Activated CD8-positive, alpha-beta memory T cell treated with anti-CD3 and anti-CD28 coated beads for 1 hour (primary cell): ENCODE measurements at places on chromosomes 5 and 9.
A peak's percentile ranks its signal among the peaks of the same experiment; 100 is the strongest.

GRCh38 chr5:137234973-137235943 is 263.9 kb downstream of the SPOCK1 start:
- no peak for DNase-seq

DNA sequence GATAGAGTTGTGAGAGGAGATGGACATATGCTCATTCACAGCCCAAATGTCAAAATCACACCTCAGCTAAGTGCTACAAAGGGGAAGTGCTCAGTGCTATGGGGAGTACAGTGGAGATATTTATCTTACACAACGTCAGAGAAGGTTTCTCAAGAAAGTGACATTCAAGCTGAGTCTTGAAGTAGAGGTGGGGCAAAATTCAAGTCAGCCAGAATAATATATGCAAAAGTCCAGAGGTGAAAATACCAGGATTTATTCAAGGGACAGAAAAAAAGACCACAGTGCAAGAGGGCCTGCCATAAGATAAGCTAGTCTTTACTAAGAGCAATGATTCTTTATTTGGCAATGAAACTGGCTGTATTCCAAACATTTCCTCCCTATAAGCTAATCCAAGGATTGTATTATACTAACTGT is 327.8 kb upstream of the PIK3R1 start:
- no peak for DNase-seq

DNA sequence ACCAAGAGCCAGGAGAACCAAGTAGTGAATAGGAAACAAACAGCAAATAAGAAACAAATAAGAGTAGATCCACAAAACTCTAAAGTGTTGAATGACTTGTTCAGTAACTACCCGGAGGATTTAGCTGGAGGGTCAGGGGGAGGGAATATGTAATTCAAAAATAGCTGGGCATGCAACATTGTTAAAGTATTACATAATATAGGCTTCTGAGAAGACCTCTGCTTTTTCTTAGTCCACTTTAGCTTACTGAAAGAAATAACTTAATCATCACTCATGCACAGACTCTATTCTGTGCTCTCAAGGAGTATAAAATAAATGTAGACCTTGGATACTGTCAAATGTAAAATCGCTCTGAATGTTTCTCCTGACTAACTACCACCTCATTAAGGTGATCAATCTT is 183.2 kb upstream of the POU5F2 start:
- no peak for DNase-seq

DNA sequence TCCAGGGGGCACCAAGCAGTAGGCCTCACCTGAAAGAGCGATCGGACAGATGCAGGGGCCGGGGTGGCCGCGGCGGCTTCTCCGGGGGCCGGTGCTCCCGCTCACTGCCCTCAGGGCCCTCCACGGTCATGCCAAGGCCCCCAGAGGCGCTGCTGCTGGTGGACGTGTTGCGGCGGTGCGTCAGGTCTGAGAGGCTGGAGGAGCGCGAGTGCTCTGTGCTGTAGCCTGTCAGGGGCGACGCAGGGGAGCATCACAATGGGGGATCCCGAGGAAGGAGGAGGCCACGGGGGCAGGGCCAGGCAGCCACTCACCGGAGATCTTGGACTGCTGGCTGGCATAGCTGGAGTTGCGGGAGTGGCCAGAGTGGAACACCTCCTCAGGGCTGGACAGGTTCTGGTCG is 7.7 kb upstream of the DPM2 start:
- no peak for DNase-seq

DNA sequence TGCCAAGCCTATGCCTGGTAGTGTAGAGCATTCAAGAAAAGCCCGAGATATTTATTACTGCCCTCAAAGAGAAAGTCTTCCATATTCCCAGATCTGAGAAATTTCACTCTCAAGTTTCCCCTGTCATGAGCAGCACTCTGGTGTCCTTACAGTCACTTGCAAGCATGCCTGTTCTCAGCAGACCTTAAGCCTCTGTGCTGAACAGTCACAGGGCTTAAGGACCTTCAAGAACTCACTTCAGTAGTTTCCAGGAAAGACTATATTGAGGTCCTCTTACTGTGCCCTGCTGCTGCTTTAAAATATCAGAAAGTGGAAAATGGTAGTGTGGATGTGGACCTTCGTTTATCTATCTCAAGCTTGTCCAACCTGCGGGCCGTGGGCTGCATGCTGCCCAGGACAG is 53.5 kb downstream of the DNAJC21 start:
- DNase-seq = no peak

GRCh38 chr9:72271613-72272478 is 93.2 kb downstream of the ZFAND5 start:
- peak; percentile 4 for DNase-seq

DNA sequence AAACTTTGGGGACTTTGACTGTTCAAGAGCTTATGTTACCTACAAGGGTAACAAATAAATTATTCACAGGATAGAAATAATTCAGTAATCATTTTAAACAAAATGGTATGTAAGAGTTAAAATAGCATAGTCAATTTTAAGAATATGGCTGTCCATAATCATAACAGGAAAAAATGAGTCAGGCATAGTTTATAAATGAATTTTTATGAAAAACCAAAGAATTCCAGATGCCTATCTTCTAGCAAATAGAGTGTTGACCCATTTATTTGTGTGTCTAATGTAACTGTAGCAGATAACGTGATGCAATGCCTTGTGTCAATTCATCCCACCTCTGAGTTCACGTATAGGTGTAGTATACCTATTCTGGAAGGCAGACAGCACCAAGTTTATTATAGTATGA is 169.7 kb upstream of the CDH9 start:
- DNase-seq = no peak

DNA sequence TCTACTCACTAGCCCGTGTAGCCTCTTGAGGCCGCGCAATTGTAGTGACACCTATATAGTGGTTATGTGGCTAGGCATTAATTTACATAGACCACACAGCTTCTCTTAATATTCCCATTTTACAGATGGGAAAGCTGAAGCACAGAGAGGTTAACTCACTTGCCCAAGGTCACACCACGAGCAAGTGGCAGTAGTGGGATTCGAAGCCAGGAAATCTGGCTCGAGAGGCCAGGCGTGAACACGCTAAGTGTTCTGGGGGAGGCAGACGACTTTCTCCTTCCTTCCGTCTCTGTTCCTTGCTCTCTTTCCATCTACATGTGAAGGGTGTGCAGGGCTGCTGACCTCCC is 49.8 kb upstream of the IER5L start:
- no peak for DNase-seq

GRCh38 chr5:72386639-72387038 is 66.5 kb downstream of the PTCD2 start:
- no peak for DNase-seq

DNA sequence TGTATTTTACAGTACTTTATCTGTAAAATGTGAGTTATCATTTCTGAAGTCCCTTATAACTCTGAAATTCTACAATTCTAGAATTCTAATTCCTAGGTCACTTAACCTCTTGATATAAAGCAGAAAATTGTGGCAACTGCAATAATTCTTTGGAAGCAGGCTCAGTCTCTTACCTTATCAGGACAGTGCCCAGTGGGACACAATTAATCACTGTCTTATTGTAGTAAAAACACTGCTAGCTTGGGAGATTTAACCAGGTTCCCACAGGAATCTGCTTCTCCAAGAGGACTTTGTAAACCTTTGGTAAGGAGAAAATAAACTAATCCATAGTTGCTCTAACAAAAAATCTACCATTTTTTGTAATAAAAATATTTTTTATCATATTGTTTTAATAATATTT is 18.3 kb upstream of the SPATA9 start:
- DNase-seq = no peak

DNA sequence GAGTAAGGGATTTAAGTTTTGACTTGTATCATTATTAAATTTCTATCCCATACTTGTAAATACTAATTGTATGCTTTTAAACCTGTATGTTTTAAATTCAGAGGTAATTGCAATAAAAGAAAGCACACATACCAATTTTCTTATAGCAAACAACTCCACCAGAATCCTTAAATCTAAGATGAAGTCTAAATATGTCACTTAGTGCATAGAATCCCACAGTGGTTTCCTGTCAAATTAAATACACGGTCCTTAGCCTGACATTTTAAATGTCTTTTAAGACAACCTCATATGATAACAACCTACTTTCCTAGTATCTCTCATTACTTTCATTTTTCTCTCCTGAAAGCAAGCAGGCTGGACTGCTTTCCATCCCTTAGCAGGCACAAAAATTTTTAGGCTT is 52.0 kb downstream of the JMY start:
- DNase-seq = no peak

GRCh38 chr5:76145945-76146344 is 62.8 kb downstream of the SV2C start:
- DNase-seq = no peak

DNA sequence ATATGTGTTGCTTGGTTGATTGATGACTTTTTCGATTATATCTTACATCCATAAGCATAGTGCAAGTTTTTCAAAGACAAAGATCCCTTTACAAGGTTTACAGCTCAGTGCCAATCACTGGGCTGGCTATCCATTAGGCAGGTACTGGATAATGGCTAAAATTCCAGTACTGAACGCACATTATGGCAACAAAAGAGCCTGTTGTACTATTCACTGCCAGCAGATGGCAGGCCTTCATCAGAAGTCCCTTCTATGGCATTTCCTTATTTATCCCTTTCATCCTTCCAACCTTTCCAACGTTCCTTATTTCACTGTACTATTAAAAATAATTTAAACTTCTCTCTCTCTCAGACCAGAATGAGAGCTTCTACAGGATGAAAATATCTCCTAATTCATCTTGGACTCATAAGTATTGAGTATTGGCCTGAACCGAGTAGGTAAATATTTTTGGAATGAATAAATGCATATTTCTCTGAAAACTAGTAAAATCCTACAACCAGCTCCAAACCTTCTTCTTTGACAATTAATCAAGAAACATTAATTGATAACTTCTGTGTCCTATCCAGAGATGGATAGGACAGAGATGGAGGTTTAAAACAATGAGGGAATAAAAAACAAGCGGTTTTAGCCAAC is 6.7 kb upstream of the WNT8A start:
- DNase-seq = peak; percentile 30

GRCh38 chr9:72363236-72363635 is 1.8 kb downstream of the ZFAND5 start:
- DNase-seq = no peak

DNA sequence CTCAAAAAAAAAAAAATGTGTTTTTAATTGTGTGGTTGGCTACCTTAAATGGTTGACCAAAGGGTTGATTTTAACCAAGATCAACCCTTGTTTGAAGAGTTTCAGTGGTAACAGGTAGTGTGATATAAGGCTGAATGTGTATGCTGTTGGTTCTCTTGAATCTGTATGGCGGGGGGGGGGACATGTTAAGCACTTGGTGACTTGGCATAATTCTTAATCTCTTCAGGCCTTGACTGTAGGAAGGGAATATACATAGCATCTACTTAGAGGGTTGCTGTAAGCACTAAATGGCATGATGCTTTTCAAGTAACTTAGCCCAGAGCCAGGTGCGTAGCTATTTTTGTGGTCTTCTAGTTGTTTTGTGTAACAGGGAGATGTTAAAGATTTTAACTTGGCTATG is 5.6 kb upstream of the SPRY4 start:
- no peak for DNase-seq

GRCh38 chr9:27600256-27600655 is 27.0 kb upstream of the C9orf72 start:
- DNase-seq = no peak

DNA sequence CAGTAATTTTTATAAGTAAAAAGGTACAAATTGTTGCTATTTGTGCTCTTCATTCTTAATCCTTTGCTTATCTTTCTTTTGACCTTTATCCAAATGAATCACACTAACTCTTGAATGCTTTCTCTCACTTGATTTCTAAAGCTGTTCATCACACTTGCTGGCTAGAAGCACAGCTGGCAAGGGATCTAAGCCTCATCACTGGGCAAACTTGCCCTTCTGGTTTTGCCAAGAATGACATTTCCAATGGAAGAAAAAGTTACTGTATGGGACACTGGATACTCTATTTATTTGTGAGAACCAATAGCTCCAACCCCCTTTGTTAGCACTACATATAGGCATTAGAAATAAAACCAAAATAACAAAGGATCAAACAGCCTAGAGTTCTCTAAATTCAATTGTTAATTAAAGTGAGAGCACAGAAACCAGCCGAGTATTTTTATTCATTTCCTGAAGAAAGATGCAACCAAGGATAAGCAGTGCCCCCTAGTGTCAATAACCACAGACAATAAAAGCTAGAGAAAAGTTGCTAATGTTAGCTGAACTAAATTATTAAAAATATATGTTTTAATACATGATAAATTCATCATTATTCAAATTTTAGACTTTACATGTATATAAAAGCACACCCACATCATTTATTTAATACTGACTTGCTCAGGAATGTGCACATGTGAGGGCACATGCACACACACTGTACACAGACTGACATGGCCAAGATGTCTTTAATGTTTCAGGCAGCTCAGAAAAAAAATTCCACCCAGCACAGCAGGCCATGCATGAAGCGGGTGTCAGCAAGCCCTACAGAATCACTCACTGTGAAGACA is 59.8 kb upstream of the POU5F2 start:
- DNase-seq = no peak

GRCh38 chr5:142831009-142831383 is 60.8 kb downstream of the ARHGAP26 start:
- no peak for DNase-seq

- no peak for DNase-seq
These were observed 153.6 kb downstream of the CRB2 start for GRCh38 chr9:123509646-123510045.

DNA sequence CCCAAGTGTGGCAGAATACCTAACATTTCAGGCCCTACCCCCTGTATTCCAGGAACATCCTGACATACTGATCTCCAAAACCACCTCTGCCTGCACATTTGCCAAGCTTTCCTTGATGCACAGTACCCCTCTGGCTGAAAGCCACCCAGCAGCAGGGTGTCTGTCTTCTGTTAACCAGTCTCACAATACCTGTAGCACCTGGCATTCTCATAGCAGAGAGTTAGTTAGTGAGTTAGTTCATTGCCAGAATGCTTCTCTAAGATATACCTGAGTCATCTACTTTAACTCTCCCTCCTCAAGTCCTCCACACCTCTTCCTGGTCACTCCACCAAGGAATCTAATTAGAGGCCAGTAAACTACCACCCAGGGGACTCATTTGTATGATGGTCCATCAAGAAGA is 46.1 kb upstream of the IL7R start:
- DNase-seq = no peak

DNA sequence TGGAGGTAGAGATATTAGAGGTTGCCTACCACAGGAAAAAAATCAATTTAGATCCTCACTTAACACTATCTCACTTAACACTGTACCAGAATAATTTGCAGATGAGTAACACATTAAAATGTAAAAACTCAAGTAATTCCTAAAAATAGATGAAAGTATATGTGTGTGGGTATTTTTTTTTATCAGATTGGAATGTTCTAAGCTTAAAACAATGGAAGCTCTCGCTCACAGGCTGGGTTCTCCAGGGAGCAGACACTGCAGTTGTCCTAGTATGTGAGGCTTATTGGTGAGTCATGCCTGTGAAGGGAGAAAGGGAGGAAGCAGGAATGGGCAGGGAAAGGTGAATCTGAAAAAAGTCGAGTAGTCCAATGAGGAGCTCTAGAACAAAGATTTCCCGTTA is 181.3 kb upstream of the ZNF608 start:
- DNase-seq = no peak

- no peak for DNase-seq
These were observed 2.6 kb downstream of the PDLIM4 start for GRCh38 chr5:132260051-132260450.
